ENCODE measurements at places on chromosomes 7 and 10.

- DNase-seq = no peak
Observed at GRCh38 chr7:95883217-95883616, 110.9 kb downstream of the DYNC1I1 start.

DNA sequence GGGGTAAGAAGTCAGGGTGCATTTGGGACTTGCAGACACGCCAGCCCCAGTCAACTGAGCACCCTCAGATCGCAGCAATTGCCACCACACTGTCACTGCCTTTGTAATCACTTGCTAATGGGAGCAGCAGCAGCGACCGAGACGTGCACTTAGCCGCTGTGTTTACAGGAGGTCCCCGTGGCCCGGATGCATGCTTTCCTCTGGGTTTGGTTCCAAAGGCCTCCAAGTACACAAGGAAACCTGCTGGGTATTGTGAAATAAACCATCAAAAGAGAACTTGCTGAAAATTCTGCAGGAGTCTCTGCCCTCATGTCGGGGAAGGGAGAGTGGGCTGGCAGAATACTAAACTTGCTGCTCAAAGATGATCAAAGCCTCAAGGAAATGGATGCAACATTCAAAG, 341.7 kb downstream of the DNAJB6 start:
- DNase-seq = no peak

GRCh38 chr10:29613791-29614190, 21.0 kb downstream of the SVIL start:
- DNase-seq = no peak

DNA sequence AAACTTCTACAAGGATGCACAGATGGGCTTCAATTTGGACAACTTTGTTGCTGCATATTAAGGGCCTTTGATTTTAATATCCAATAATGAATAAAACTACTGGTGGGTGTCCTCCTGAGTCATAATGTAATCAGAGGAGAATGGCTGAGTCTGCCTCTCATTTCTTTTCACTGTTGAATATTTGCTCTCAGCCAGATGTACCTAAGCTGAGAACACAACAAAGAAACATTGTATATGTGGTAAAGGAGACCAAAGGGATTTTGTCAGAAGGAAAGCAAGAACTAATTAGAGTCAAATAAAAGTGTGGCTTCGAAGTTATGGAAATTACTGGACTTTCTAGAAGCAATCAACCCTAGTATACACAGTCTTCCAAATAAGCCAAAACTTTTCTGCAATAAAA, 131.0 kb upstream of the BET1 start:
- no peak for DNase-seq

DNA sequence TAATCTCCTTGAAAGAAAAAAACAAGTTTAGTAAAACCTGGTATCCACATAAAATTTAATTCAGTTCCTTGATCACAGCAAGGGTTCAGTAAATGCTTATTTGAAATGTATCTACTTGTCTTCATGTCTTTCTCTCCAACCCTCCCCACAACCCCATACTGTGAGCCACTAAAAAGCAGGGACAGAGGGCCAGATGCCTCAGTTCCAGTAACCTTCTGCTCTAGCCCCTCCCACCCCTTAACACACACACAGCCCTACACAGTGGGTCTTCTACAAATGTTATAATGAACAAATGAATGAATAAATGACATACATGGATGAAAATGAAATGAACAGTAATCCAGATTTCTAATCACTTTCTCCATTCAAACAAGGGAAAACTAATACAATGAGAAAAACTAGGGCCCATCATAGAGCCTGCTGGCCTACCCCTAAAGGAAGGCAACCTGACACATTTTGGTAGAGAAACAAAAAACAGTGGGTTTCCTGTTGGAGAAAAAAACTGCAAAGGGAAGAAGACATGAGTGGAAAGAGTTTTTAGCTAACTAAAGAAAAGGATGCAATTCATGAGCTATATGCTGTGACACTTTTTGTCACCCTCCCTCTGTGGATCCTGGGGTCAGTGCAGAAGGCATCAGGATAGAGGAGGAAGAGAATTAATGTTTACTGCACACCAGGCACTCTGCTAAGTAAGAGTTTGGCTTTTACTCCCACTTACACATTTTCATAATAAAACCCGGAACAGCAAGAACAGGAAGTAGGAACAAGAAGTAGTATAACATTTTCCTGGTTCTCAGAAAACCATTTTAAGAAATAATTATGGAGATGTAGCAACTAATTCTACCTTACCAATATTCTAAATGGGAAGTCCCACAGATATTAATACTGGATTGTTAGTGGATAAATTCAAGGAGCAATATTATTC, 38.1 kb downstream of the ELMO1 start:
- no peak for DNase-seq

DNA sequence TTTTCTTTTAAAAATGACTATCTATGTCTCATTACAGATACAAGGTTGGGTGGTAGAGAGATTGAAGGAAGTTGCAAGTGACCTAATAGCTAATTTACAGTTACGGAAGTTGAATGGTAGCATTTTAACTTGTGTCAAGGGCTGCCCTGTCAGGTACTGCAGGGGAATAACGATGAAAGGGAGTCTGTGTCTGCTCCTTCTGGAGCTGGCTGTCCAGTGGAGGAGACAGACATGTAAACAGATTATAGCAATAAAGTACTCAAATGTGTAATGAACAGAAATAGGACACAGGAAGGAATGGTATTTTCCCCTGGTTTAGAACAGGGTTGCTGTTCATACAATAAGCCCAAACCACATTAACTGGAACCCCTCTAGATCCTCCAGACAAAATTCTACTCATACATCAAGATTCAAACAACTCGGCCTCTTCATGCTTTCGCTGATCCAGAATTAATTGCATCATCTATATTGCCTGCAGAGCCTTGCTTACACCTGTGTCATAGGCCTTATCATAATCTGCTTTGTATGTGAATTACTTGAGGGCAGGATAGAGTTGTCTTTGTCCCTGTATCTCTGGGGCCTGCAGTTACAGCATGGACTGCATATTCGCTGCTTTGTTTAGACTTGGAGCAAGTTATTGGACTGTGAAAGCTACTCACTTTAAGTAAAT, 42.8 kb downstream of the AUTS2 start:
- no peak for DNase-seq

DNA sequence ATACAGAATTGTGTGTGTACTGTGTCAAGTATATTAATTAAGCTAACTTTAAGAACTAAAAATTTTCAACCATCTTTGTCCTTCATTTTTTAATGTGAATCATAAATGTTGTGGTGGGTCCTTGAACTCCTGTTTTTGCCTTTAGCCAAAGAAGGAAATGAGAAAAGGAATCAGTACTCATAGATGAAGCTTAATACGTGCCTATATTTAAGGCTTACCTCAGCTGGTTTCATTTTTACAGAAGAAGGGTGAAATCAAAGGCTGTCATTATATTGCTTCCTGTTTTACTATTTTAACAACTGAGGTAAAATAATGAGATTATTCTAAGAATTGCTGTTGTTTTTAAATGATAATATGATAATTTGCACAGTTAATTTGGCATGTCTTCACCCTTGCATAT, 6.3 kb upstream of the SNX13 start:
- no peak for DNase-seq

- no peak for DNase-seq
Observed at GRCh38 chr7:70319057-70319456, 720.8 kb downstream of the AUTS2 start.

DNA sequence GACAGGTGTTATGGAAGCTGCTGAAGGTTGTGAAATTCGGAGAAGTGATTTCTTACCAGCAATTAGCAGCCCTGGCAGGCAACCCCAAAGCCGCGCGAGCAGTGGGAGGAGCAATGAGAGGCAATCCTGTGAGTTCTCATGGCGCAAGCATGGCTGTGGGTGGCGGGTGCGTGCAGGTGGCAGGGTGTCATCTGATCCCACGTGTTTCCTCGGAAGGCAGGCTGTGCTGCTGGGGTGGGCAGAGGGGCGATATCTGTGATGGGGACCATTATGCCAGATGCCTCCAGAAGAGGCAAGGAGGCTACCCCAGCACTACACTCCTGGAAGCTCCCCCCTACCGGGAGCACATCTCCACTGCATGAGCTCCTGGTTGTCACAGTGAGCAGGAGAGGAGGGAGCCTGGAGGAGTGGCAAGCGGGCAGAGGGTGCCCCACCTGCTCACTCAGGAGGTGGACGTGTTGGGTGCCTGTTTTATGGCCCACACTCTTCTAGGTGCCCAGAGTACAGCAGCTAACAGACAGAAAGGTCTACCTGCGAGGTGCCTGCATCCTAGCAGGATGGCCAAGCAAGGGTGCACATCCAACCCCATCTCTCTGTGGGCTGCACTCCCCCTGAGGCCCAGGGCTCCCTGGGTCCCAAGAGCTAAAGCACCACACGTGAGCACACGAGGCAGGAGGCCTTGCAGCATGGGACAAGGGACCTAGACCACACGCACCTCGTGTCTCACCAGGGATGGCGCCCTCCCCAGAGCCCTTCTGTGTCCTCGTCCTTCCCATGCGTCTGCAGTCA, 204.7 kb downstream of the EBF3 start:
- DNase-seq = no peak

GRCh38 chr10:10819206-10819856, 198.3 kb upstream of the CELF2 start:
- DNase-seq = no peak

GRCh38 chr10:84243759-84244158, 1.1 kb upstream of the RGR start:
- DNase-seq = no peak

DNA sequence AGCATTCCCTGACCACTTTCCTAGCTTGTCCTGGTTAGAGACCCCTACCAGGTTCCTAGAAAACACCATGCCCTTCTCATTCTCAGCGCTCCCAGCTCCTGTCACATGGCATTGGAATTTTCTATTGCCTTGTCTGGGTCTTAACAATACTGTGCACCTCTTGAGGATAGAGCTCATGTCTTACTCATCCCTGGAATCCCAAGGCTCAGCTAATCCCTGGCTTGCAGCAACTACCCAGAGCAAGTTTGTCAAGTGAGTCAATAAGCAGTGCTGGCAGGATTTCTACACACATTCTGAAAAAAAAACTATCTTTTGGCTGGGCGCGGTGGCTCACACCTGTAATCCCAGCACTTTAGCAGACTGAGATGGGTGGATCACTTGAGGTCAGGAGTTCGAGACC, 11.7 kb upstream of the PRDX3 start:
- DNase-seq = peak; percentile 98

GRCh38 chr7:139959285-139959628, 103.5 kb downstream of the PARP12 start:
- DNase-seq = no peak

GRCh38 chr7:128875523-128875948, 12.9 kb downstream of the ATP6V1F start:
- no peak for DNase-seq

- no peak for DNase-seq
Observed at GRCh38 chr10:118970770-118971169, 58.7 kb upstream of the NANOS1 start.

- peak; percentile 94 for DNase-seq
Observed at GRCh38 chr10:124153023-124153826, 59.8 kb upstream of the CHST15 start.

- DNase-seq = no peak
Observed at GRCh38 chr7:134892963-134893362, 93.3 kb upstream of the AGBL3 start.

GRCh38 chr7:58086461-58086860, 636.5 kb downstream of the ZNF716 start:
- no peak for DNase-seq

GRCh38 chr10:5587151-5588079, 62.7 kb downstream of the CALML3 start:
- no peak for DNase-seq

GRCh38 chr10:78532480-78533042, 498.9 kb downstream of the RPS24 start:
- DNase-seq = no peak

- no peak for DNase-seq
Observed at GRCh38 chr7:115019882-115020605, 98.2 kb downstream of the MDFIC start.

DNA sequence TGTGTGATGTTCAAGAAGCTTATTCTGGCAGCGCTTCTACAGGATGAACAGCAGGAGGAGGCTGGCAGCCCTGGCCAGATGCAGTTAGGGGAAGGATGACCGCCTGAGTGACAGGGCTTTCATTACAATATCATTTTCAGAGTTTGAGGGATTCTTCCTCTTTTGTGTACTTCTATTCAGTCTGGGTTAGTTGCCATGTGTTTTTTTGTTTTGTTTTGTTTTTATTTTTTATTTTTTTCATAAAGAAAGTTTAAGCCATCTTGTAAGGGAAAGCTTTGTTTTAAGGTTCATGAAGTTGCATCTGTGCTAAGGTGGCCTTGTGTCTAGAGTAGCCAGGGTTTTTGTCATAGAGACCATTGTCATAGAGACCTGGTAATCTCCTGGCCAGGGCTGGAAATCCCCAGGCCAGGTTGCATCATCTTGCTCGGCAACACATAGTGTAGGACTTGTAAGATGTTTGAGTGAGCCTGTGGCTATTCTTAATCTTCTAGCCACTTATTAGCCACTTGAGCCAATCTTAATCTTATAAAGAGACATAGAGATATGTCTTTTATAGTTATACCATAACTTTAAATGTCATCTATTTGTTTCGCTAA, 230.5 kb upstream of the TMEM229A start:
- no peak for DNase-seq

DNA sequence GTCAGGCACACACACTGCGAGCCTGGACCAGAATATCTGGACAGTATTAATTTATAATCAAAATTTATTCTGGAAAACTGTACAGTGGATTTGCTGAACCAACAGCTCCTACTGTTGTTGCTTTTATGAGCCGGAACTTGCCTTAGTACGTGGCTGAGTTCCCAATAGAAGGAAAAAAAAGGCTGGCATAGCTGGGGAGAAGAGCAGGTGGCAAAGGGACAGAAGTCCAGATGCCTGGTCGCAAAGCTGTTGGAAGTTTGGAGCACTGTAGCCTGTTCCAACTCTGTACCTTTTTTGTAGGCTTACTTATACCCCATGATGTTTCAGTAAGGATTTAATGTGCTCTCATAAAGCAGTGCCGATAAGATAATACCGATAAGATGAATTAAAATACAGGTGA, 333.8 kb downstream of the ABCA13 start:
- DNase-seq = no peak

DNA sequence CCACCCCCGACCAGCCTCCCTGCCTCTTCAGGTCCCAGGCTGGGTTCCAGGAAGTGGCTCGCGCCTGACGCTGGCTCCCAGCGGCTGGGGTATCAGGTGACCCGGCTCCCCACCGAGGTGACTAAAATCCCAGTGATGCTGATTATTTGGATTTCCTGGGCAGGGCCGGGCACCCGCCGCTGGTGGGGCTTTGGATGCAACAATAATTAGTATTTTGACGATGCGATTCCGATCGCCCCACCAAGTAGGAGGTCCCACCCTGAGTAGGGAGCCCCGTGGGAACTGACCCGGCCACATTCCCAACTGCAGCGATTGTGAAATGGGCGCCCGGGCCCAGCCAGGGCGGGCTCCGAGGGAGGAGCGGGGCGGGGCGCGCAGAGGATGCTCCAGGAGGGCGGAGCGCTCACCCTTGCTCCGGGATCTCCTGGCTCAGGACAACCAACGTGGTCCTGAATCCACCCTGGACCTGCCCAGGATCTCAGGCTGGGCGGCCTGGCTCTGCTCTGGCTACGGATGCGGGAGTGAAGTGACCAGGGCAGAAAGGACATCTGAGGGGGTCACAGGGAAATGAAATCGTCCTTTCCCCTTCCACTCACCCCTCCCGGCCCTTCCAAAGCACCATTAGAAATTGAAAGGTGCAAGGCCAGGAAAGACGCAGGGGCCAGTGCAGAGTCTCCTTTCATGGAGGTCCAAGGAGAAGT, 32.6 kb downstream of the DUSP5 start:
- DNase-seq = no peak
